ENCODE measurements at places on chromosomes 7 and 10.

DNA sequence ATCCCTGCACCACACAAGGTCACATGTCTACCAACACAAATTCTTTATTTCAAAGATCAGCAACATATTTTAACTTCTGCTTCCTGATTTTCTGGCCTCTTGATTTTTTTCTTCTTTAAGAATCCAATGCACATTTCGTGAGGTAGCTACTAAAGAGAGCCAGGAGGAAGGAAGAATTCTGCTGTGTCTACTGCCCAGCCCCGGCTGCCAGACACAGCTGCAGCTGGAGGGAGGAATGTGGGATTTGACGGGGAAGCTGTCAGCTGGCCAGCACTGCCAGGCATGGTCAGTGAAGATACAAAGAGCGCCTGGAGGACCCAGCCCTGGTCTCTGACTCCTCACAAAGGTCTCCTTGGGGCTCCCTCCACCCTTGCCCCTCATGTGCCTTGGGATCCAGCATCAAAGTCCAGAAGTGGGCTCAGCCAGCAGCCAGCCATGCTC lies 6.9 kb upstream of the AOC1 start:
- peak; percentile 72 for DNase-seq

DNA sequence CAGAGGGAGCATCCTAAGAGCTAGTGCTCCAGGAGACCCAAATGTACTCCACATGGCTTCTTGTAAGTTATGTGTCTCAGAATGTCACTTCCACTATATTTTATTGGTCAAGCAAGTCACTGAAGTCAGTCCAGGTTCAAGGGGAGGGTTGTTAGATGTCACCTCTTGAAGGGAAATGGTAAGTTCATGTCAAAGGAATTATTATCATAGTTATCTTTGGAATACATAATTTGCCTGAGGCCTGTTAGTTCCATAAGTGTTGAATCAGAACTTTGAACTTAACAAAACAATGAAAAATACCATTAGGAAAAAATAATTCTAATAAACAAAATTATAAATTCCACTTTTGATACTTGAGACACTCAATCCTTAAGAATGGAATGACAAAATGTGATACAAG lies 30.6 kb downstream of the STAM start:
- no peak for DNase-seq

DNA sequence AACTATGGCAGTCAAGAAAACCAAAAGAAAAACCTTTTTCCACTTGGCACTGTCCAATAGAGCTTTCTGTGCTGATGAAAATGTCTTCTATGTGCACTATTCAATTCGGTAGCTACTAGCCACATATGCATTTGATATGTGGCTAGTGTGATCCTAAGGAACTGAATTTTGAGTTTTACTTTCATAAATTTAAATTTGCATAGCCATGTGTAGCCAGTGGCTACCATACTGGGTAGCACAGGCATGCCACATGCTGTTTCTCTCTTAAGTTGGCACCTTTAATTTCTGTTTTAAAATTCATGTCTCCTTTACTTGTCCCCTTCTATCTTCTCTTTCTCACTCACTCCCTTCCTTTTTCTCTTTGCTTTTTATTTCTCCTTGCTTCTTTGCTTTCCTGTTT lies 455.7 kb downstream of the AUTS2 start:
- no peak for DNase-seq

GRCh38 chr10:71134732-71135211 lies 77.6 kb upstream of the UNC5B start:
- no peak for DNase-seq

GRCh38 chr7:35768346-35768745 lies 32.5 kb upstream of the SEPTIN7 start:
- no peak for DNase-seq

DNA sequence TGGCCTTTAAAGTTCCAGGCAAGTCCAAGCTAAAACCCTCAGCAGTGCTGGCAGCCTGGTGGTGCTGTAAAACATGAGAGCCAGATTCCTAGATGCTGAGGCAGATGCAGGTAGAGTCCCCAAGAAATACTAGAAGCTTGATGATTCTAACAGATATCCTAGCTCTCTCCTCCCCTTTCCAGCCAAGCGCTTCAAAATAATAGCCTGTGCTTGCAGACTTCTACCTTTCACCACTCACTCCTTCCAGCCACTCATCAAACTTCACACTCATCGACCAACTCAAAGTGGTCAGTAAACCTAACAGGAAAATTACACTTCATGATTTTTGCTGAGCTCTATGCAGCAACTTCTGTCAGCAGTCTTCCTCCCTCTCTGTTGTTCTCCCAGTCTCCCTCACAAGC lies 50.2 kb downstream of the LMBR1 start:
- DNase-seq: peak; percentile 45

All from right hindlimb (tissue), 1 donor.